ENCODE measurements at places on chromosomes 7 and 10.

DNA sequence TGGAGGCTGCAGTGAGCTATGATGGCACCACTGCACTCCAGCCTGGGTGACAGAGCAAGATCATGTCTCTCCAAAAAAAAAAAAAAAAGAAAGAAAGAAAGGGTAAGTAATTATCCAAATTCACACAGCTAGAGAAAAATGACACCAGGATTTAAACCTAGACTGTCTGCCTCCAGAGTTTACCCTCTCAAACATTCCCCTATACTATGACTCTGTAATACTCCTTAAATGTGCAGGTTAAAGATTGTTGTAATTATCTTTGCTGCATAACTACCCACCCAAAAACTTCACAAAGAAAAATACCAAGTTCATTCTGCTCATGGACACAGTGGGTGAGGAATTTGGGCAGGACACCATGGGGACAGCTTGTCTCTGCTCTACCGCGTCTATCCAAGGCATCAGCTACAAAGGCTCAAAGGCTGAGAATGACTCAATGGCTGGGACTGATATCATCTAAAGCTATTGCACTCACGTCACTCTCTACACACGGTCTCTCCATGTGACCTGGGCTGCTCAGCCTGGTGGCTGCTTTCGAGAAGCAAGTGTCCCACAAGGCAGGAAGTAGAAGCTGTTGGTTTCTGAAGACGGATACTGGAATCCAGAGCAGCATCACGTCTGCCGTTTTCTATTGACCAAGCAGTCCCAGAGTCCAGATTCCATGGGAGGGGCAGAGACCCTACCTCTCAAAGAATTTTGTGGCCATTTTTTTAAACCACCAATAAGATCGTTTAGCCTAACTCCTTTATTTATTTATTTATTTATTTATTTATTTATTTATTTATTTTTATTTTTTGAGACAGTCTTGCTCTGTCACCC lies 185.7 kb upstream of the AUTS2 start:
- no peak for DNase-seq

- DNase-seq, result no peak
These were observed 124.4 kb downstream of the KCNMA1 start for GRCh38 chr10:77513220-77513619.

- no peak for DNase-seq
These were observed 260.1 kb upstream of the LRRN3 start for GRCh38 chr7:110830778-110831177.

DNA sequence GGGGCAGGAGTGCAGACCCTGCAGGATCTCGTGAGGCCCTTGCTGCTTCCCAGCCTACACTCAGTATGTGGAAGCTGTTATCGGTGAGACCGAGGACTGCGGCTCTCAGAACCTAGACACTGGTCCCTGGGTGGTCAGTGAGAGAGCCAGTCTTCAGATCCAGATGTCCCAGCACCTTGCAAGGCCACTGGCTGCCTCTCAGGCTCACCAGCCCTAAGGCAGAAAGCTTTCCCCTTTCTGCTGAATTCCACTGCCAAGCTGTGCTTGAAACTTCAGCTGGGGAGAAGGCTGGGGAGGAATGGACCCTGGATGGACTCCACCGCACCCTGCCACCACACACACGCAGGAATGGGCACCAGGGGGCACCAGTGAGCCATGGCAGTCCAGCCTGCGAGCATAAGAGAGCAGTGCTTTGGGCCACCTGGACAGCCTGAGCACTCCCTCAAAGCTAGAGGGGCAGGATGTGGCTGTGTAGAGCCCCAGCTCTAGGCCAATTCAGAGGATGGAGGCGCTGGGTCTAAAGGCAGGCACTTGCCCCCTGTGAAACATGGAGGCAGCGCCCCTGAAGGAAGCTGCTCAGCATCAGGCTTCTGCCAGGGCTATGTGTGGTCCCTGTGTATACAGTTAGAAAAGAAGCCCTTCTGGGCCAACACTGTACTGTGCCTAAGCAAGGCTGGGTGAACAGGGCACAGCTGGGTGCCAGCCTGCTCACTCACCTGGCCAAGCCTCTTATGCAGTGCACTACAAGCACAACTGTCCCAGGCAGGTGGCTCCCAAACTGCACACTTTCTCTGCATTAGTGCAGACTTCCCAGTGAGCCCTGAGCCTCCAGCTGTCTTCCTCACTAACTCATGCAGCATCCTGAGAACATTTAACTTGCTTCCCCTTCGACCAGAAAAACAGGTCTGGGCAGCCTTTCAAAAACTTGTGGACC lies 21.6 kb downstream of the TMEM72 start:
- DNase-seq, result no peak

DNA sequence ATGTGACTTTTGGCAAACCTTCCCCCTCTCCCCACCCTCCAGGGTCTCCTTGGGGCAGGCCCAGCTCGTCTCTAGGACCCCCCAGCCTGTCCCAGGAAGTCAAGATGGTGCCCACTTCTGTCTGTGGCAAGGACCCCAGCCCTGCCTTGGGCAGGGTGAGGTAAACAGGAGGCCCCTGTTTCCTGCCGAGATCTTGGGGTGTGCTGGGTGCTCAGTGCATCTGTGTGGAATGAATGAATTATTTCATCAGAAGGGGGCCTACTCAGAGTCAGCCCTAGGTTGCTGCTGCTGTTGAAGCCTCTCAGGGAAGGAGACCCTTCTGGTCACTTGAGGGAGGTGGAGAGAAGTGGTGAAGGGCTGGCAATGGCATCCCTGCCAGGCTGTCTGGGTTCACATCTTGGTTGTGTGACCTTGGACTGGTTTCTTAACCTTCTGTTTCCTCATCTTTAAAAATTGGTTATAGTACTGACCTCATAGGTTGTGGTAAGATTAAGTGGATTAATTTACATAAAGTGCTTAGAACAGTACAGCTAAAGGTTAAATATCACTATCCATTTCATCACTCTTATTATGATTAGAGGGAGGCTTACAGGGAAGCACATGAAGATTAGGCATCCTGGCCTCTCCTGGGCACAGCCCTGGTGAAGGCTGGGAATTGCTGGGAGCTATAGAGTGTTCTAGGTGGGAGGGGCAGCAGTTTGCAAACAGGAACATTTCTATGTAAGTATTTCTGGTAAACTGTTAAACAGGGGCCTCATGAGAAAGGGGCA lies 67.7 kb downstream of the ZMIZ1 start:
- DNase-seq, result no peak

- no peak for DNase-seq
These were observed 48.2 kb upstream of the AMPH start for GRCh38 chr7:38679419-38679818.

DNA sequence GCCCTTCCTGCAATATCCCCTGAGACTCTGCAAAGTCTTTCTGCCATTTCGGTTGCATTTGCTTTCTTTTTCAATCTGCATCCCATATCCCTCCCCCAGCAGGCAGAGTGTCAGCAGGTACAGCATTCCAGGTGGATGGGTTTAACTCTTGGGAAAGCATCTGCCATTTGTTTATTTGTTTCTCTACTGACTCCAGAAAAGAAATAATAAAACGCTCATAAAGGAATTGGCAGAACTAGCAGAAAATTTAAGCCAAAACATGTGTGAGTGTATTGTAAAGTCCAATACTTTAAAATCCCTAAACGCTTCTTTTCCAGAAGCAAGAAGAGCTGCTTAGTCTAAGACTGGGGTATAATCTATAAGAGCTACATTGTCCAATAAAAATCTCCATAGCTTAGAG lies 393.8 kb downstream of the TNS3 start:
- DNase-seq, result no peak

DNA sequence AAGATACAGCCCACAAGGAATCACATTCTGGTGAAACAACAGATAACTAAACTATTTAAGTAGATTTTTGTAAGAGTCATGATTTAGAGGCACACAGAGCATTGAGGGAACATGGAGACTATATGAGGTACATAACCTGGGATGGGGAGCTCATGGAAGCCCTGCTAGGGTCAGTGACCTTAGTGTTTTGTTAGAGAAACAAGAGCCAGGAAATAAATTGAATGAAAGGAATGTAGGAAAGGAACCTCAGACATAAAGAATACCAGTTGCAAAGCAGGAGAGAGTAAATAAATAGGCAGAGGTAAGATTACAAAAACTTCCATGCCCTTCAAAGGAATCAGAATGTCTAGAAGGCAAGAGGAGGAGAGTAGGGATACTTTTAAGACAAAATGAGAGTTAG lies 1076.9 kb downstream of the CNTNAP2 start:
- no peak for DNase-seq

DNA sequence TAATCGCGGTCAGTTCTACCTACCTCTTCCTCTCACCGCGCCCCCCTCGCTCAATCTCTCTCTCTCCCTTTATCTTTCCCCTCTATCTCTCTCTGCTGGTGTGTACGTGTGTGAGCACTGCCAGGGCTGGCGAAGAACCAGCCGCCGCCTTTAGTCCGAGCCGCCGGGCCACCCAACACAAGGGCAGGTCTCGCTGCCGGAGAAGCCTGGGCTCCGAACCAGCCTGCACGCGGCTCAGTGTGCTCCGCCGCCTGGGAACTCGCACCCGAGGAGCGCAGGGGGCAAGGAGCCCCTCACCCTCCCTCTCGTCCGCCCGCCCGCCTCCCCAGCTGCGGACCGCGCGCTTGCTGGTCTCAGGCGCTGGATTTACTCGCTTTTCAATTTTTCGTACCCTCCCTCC lies 1.7 kb downstream of the NXPH1 start:
- DNase-seq, result no peak

DNA sequence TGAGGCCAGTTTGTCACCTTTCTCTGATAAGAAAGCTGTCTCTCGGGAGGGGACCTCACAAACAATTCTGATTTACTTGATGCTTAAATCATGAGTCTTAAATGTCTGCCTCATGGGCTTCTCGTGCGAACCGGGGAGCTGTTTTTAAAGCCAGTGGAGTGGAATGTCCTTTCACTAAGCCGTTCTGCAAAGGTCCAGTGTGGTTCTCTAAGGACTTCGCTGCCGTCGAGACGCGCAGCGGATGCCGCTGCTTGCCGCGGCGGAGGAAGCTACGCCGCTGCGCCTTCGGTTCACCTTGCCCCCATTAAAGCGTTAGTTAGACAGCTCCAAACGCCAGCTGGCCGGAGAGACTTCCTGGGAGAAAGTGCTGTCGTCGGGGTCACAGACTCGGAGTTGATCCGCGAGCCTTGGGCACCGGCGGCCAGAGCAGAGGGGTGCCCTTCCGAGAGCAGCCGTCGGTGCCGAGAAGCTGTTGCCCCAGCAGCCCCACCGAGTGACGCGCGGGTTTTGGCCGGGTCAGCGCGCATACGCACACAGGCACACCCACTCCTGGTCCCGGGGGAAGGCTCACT lies 1.3 kb upstream of the HMX3 start:
- DNase-seq, result no peak

DNA sequence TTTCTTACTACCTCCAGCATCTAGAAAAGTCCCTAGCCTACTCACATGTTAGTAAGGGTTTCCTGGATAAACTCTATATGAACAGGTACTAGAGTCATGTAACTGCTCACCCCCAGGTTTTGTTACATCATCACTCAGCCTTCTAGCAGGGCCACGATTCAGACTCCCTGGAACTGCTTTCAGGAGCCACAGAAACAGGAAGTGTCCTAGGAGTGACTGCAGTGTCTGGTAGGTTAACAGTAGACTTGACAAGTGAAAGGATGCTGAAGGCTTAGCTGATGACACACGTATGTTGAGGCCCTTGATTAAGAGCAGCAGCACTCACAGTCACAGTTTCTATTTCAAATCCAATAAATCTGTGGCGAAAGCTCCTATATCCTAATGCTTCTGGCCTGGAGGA lies 101.2 kb downstream of the DNMBP start:
- DNase-seq, result no peak

GRCh38 chr7:105577251-105577650 lies 4.0 kb downstream of the EFCAB10 start:
- no peak for DNase-seq

- DNase-seq, result no peak
These were observed 152.7 kb downstream of the NRG3 start for GRCh38 chr10:82027711-82028110.

GRCh38 chr10:63265222-63265617 lies 132.1 kb downstream of the NRBF2 start:
- DNase-seq, result no peak

DNA sequence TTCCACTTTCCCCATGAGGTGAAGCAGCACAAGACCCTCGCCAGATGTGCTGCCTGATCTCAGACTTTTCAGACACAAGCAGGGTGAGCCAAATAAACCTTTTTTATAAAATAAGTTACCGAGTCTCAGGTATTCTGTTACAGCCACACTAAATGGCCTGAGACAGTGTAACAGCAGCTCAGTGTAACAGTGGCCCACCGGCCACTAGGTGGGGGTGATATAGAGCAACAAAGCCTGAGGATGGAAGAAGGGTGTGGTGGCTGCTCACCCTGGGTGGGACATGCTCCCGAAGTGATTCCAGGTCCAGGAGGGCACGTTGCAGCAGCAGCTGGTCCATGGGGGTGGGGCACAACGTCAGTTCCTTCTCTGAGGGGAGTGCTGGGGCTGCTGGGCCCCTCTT lies 44.6 kb downstream of the BMS1 start:
- DNase-seq, result no peak

DNA sequence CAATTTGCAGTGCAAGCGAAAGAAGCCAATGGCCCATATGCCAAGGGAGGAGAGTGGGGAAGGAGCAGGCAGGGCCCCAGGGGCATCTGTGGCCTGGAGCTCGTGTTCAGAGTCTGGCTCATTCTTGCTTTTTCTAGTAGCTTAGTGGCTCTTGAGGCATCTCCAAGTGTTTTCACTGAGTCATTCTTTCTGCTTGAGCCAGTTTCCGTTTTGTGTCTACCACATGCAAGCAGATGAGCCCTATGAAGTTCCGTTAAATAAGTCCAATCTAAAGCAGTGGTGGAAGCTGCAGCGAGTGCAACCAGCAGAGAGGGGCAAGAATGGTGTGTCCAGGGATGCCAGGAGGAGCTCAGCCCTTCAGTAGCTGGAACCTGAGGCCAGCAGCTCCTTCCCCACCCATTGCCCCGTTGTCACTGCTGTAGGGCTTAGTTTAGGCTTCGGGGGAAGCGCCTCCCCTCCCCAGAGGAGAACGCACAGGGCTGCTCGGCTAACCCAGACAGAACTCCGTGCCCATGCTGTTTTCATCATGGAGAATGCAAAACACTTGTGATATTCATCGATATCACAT lies 57.4 kb upstream of the EBF3 start:
- DNase-seq, result no peak

DNA sequence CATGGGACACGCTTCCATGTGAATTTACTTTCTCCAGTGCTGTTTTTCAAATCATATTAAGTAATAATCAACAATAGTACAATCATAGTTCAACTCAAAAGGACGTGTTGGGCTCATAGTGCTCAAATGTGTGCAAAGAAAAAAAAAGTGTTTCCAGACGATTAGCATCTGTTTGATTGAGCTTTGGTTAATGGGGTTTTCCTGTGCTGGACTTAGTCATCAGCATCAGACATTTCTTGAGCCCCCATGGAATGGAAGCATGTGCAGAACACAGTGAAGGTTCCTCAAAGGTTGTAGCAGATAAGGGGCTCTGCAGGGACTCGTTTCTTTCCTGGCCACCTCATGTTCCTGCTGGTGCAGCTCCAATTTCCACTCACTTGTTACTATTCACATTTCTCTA lies 233.9 kb downstream of the PAXIP1 start:
- no peak for DNase-seq

All from NCI-H1436 treated with DMSO at 0.1 percent for 48 hours (cell line).